OCI-LY7 (cell line): ENCODE measurements at places on chromosomes 5 and 9. TPM values are rescaled to one million over a fixed set of nuclear protein-coding genes. Genes with fewer than 3 reads are reported as not detected.

The PKD2L2 gene
- total RNA-seq: not detected in 2 replicates

The ADAMTS19 gene
- total RNA-seq: not detected in 2 replicates

The CAPSL gene
- total RNA-seq: not detected in 2 replicates

The MRPS2 gene
- 50.3 and 55.7 TPM in 2 replicates for total RNA-seq

The HAND1 gene
- total RNA-seq: not detected in 2 replicates

The PCDHB6 gene
- not detected in 2 replicates for total RNA-seq

The SPINK6 gene
- total RNA-seq: not detected in 2 replicates

The SHC3 gene
- total RNA-seq: not detected in 2 replicates

The HMMR gene
- 107 and 112 TPM in 2 replicates for total RNA-seq

The SH3GL2 gene
- not detected in 2 replicates for total RNA-seq

The PCDHGB7 gene
- total RNA-seq: 4.5 and 5.4 TPM in 2 replicates

The SPDL1 gene
- total RNA-seq: 65.9 and 69.2 TPM in 2 replicates

The GRXCR2 gene
- total RNA-seq: not detected in 2 replicates

The C9orf50 gene
- total RNA-seq: not detected in 2 replicates

The TSLP gene
- not detected in 2 replicates for total RNA-seq

The SH2D3C gene
- 39.1 and 45.7 TPM in 2 replicates for total RNA-seq

The PFN3 gene
- not detected in 2 replicates for total RNA-seq

The WDR38 gene
- not detected in 2 replicates for total RNA-seq

The FBP1 gene
- total RNA-seq: 63.9 and 94.1 TPM in 2 replicates

The MYMK gene
- not detected in 2 replicates for total RNA-seq

The BTNL3 gene
- not detected in 2 replicates for total RNA-seq

The GHR gene
- total RNA-seq: not detected in 2 replicates

The OR2V2 gene
- total RNA-seq: not detected in 2 replicates

The NREP gene
- 40.0 and 56.1 TPM in 2 replicates for total RNA-seq

The ENTPD2 gene
- total RNA-seq: not detected in 2 replicates

The PCDHA5 gene
- total RNA-seq: not detected in 2 replicates

The IL5 gene
- not detected in 2 replicates for total RNA-seq
